ENCODE measurements at places on chromosomes 12 and 14.

DNA sequence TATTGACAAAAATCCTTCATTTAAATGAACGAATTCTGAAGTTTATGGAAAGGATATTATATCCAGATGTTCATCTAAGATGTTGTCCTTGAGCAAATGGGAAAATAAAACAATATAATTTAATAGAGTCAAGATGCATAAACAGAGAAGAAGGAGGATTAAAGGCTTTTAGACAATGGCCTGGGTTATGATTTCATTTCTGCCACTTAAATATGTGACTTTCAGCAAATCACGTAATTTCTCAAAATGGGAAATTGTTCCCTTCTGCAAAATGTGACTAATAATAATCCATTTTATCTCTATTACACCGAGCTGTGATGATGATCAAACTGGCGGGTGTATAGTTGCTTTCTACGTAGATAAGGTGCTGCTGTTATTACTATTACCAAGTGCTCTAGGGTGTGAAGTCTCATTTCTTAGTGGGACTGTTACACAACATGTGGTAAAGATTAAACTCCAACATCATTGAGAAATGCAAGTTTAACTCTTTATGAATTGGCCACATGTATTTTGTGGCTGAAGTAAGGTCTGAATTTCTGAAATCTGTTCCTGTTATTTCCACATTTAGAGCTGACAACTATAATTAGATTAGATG is 157.0 kb downstream of the MYRFL start:
- DNase-seq, result no peak

GRCh38 chr14:30673071-30673470 is 51.0 kb downstream of the SCFD1 start:
- no peak for DNase-seq

- no peak for DNase-seq
Measured at GRCh38 chr12:93426412-93426805, 15.3 kb downstream of the UBE2N start.

- DNase-seq, result peak; percentile 80
Measured at GRCh38 chr12:72346363-72346944, 74.3 kb downstream of the TRHDE start.

- no peak for DNase-seq
Measured at GRCh38 chr12:95608252-95609033, 57.2 kb upstream of the USP44 start.

- DNase-seq, result peak; percentile 45
Measured at GRCh38 chr12:65741656-65742017, 82.6 kb upstream of the HMGA2 start.

GRCh38 chr12:50110127-50110761 is 1.8 kb upstream of the COX14 start:
- DNase-seq, result peak; percentile 32

GRCh38 chr12:9064201-9064814 is 51.4 kb downstream of the A2M start:
- DNase-seq, result peak; percentile 84

DNA sequence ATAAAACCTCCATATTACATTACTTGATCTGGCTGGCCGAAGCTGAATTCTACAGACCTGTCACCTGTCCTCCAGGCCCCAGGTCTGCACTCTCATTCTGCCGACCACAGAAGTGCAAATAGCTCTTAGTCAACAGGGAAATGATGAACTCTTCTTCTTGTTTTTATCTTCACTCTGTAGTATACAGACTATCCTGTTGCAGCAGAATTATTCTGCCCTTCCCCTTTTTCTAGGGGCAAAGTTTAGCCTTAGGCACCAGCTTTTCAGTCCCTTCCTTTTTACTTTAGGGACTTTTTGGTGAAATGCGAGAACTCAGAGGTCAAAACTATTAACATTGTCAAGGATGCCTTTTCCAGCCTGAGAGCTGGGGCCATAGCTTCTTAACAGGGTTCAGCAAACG is 229.6 kb upstream of the EGLN3 start:
- no peak for DNase-seq

DNA sequence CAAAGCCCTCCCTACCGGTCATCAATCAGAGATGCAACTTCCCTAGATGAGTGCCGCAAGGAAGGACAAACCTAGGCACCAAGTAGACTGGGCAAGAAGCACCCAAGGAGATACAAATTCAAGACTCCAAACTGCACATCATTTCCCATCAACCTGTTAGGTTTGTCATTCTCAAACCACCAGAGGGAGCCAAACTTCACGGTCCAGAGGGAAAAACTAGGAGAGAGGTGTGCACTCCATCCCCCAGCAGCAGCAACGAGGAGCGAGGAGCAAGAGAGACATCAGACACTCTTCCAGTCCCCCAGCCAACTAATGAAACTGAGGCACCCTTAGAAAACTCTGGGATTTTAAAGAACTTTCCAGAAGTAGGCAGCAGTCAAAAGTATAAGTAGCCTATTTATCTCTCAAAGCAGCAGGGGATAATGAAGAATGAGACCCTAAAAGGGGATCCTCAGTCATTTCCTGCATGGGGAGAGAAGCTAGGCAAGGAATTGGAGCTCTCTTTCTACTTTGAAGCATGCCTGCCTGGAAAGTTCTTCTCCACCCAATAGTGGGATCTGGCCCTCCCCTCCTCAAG is 37.0 kb upstream of the NT5DC3 start:
- DNase-seq, result peak; percentile 82

- DNase-seq, result no peak
Measured at GRCh38 chr14:68521961-68522509, 270.8 kb downstream of the ZFP36L1 start.

DNA sequence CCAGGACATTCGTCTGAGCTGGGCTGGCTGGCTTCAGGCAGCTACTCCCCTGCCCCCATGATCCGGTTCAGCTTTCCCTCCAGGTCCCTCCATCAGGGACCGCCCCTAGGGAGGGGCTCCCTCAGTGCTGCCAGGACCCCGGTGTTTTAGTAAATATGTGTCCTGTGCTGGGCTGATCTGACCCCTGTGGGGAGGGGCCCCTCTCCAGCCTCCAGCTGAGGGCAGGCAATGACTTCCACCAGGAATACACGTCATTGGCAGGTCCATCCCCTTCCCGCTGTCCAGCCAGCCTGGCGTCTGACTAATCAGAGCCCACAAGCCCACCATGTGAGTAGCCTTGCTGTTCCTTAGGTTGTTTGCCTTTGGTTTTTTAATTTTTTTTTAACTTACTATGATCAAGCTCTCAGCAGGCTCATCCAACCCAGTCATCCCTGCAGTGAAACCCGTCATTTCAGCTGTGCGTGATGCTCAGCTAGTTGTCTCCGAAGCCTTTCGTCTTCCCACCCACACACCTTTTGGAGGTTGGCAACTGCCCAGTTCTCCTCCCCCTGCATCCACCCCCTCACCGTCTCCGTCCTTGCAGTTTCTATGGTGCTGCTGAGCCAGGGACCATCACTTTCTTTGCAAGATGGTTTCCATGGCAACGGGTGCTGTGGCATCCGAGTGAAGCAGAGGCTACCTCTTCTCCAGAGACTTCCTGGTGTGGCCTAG is 16.0 kb upstream of the SERPINA4 start:
- no peak for DNase-seq

DNA sequence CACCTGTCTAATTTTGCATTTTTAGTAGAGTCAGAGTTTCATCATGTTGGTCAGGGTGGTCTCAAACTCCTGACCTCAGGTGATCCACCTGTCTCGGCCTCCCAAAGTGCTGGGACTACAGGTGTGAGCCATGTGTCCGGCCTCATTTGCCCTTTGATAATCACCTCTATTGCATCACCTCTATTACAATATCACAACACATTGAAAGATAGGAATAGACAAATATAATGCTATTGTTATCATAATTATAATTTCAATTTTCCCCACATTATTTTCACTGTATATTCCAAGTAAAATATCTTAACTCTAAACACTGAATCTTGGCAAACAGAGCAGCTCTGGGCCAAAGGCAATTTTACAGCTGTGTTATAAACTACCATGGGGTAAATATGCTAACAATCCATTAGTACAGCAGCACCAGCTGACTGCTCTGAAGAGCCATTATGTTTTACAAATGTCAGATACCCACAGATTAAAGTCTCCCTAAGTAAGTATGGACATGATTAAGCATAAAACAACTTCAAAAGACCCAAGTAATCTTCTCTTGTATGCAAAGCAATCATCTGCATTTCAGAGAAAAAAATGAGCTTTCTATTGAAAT is 173.2 kb downstream of the MED13L start:
- DNase-seq, result no peak

GRCh38 chr14:22593189-22593588 is 4.2 kb upstream of the DAD1 start:
- no peak for DNase-seq

DNA sequence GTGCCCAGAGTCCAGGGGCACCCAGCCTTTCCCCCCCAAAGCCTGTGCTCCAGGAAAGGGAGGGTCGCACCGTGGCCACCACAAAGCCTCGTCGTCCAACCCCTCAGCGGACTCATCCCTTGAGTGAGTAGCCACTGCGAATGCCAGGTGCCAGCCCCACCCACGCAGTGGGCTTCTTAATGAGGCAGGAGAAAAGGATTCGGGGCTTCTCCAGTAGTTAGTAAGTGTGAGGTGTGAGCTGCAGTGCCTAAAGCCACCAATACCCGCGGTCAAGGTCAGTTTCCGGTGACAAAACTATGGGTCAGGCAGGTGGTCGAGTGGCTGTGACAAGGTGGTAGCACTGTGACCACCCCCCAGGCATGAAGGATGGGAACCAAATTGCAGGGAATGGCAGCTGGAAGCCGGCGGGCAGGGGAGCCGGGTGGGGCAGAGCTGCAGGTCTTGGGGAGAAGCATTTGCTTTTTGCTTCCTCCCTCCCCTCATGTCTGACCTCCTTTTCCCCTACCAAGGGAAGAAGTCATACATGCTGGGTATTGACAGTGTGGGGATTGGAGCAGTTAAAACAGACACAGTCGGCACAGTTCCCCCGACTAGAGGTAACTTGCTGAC is 8.0 kb downstream of the RAN start:
- DNase-seq, result no peak

GRCh38 chr12:115176741-115177400 is 492.9 kb upstream of the TBX3 start:
- DNase-seq, result no peak

GRCh38 chr12:6451348-6452244 is at the start of gene TAPBPL:
Gene TAPBPL, plus strand, starts transcription at chr12:6452042. Its CDS starts 207 bp downstream, at chr12:6452249.
- peak; percentile 89 for DNase-seq

- peak; percentile 94 for DNase-seq
Measured at GRCh38 chr14:31229638-31230572, 22.3 kb upstream of the HECTD1 start.
